ENCODE measurements at places on chromosomes 4 and X.
A peak's percentile ranks its signal among the peaks of the same experiment; 100 is the strongest.

DNA sequence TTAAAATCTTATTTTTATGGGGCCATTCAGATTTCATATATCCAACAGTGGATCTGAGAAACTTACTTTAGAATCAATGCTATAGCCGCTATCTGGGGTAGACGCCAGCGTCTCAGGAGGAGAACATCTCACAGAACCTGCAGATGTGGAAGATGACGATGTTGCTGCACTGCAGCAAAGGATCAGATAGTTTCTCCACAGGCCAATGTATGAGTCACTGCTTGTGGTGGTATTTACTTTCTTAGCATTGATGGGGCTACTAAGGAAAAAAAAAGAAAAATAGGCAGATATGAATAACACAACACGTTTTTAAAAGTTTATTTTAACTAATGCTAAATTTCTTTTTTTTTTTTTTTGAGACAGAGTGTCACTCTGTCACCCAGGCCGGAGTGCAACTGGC is 85.9 kb downstream of the ZAR1 start:
- no peak for DNase-seq

DNA sequence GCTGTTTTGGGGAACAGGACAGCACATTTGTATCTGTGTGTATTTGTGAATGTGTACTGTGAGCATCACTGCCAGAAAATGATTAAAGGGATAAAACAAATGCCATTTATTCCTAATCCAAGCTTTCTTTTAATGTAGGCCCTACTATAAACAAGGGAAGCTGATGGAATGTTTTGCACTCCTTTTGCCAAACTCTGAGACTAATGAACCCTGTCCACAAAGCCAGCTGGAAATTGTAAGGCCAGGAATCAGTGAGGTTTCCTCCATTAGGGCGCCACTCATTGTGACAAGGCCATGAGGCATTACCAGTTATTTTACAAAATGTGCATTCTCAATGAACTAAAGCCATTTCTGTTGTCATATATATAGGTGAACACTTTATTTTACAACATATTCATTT is 163.0 kb upstream of the NAP1L5 start:
- DNase-seq = no peak

- DNase-seq = no peak
These were observed 175.2 kb downstream of the IL13RA2 start for GRCh38 chrX:114842181-114842580.

DNA sequence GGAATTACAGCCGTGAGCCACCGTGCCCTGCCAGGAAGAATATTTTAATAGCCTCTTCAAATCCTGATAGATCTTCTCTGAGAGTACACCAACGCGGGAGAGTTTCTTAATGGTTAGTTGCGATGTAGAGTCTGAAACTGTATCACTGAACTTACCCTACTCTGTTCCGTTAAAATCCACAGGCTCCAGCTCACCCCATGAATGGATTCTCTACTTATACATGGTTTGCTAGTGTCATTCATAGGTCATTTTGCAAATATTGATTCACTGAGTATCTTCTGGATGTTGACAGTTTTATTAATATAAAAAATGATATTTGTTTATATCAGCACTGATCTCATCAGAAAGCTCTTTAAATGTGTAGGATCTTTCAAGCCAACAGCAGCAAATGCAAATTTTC is 99.9 kb downstream of the FAM193A start:
- DNase-seq = no peak

- DNase-seq = no peak
These were observed 42.6 kb upstream of the HOPX start for GRCh38 chr4:56723659-56724230.

- DNase-seq = no peak
These were observed 175.6 kb upstream of the ARX start for GRCh38 chrX:25191403-25191802.

DNA sequence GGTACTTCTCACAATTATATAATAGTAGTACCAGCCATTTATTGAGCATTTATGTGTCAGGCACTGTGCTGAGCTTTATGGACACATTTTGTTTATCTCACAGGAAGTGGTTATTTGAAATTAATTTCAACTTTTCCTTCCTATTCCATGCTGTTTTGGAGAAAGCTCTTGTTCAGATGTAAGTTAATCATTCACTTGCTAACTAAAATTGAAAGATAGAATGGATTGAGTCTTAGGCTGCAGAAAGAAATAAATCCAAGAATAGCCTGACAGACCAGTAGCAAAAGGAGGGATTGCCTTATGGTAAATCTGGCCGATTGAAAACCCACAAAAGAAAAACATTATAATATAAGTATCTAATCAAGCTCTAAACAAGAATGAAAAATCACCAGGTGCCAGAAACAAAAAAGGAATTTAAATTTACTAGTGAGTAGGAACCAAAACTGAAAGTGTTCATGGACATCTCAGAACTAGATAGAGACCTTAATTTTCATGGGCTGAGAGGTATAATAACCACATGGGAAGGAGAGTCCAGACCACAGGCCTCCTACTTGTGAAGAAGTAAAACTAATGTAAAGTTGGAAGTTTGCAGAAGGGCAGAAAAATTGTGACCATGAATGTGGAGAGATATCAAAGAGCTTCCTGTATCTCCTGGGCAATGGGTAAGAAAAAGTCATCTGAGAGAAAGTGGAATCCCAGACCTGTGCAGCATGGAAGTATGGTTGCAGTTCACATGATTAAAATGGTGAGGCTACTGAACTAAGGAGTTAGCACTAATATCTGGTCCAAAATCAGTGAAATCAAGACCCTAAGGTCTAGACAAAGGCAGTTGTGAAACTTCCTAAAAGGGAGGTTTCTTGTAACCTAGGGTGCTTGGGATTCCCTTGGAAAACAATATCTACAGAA is 38.0 kb downstream of the RADX start:
- DNase-seq = no peak

- no peak for DNase-seq
These were observed 27.8 kb downstream of the PAPSS1 start for GRCh38 chr4:107692202-107692601.

DNA sequence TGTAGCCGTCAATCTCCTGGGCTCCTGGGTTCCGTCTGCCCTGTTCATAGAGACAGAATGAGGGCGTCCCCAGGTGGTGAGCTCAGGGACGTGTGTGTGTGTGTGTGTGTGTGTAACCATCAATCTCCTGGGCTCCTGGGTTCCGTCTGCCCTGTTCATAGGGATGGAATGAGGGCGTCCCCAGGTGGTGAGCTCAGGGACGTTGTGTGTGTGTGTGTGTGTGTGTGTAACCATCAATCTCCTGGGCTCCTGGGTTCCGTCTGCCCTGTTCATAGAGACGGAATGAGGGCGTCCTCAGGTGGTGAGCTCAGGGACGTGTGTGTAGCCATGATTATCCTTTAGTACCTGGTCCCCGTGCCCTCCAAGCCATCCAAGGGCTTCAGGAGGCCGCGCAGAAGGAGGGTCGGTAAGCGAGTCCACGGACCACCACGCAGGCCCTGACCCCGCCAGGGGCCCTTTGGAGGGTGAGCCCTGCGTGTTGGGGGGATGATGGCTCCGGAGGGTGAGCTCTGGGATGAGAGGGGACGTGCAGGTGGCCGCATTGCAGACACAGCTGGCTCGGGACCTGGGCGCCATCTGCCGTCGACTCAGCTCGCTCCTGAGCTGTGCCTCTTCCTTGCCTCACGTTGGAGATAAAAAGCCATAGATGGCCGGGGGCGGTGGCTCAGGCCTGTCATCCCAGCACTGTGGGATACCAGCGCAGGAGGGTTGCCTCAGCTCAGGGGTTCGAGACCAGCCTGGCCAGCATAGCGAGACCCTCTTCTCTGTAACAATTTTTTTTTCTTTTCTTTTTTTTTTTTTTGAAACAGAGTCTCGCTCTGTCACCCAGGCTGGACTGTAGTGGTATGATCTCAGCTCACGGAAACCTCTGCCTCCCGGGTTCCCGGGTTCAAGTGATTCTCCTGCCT is 5.4 kb upstream of the GTPBP6 start:
- DNase-seq = no peak

GRCh38 chrX:108138814-108139702 is 47.5 kb downstream of the ATG4A start:
- DNase-seq = no peak

DNA sequence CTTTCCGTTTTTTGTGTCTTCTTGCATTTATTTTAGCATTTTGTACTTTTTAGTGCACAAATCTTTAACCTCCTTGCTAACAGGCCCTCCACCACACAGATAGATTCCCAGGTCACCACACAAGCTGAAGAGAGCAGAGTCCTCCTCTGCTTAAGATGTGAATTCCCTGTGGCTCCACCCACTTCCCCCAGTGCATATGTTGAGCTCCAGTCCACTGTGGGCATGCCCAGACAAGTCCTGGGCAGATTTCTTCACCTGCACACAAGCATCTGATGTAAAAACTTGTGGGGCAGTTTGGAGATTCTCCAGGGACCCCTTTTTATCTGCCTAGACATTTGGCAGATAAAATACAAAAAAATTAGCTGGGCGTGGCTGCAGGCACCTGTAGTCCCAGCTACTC is 19.8 kb upstream of the PASD1 start:
- DNase-seq = no peak

DNA sequence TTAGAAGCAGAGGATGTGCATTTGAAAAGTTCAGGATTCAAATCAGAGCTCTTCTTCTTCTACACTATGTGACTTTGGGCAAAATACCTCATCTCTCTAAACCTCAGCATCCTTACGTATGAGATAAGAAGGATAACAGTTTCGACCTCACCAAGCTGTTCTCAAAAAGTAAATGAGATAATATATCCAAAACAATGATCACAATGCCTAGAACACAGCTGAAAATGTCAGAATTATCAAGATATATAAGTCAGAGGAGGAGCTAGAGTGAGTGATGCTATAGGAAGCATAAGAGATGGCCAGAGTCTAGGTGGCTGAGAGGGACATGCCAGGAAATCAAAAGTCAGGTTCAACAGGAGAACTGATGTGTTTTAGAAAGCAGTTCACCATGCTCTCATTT is 168.0 kb downstream of the EFHC2 start:
- DNase-seq = no peak

DNA sequence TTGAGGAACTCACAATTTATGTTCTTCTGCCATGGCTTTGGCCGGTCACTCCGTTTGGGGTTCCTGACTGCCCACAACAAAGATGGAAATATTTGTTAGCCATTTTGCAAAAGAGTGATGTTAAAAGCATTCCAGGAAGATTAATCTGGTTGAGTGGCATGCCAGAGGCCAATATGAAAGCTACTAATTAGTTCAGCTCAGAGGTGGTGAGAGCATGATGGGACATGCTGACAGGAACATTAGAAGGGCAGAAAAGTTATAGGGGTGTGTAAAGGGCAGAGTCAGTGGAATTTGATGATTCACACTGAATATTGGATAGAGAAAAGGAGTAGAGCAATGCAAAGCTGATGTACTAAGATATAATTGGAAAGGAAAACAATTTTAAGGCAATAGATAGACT is 94.4 kb downstream of the TLL1 start:
- DNase-seq = no peak

DNA sequence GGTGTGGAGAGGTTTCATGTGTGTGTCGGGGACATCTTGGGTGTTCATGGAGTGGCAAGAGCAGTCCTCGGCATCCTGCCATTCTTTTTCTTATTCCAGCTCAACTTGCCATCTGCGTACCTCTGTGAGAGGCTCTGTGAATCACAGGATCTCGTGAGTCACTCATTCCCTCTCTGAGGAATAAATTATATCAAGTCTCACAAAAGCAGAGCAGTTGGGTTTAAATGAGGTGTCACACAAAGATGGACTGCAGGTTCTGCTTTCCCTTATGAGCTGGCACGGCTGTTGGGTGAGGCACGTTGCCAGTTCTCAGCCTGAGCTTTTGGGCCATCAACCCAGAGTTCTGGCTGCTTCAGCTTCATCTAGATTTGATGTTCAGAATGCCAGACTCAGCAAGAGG is 6.8 kb upstream of the OCIAD2 start:
- DNase-seq = no peak

GRCh38 chrX:77640702-77641101 is 145.3 kb downstream of the ATRX start:
- no peak for DNase-seq

- peak; percentile 52 for DNase-seq
These were observed 1.1 kb downstream of the CFAP299 start for GRCh38 chr4:80336582-80336981.

GRCh38 chrX:38154340-38154739 is 66.3 kb downstream of the SRPX start:
- no peak for DNase-seq

- DNase-seq = no peak
These were observed 582.1 kb upstream of the TENM3 start for GRCh38 chr4:181661090-181661489.

DNA sequence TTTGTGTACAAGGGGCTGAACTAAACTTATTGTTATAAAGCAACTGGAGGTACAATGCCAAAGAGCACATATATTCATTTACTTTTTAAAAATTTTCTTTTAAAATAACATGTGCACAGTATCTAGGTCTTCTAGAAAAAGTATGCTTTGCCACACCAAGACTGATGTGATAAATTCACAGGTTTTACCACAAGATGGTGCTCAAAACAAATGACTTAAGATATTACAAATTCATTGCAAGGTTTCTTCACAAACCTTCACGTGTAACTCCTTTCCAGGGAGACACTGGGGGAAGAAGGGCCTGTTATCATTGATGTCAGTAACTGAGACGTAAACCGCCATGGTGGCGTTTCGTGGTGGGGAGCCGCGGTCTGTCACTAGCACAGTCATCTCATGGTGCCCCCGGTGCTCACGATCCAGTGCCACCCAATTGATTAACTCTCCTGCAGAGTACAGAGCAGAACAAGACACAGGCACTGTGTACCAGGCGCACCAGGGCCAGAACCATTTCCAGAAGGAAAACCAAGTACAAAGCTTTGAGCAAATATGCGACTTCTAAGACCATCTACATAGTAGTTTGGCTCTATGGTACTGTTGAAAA is 162.2 kb downstream of the DCHS2 start:
- DNase-seq = no peak

- DNase-seq = no peak
These were observed 146.9 kb downstream of the STIM2 start for GRCh38 chr4:27007507-27007906.
